ENCODE measurements at places on chromosomes 1 and 21.

- no peak for DNase-seq
These were observed 45.5 kb upstream of the IRF2BP2 start for GRCh38 chr1:234655328-234656069.

GRCh38 chr21:32278103-32278502, 746 bp downstream of the MIS18A start:
- no peak for DNase-seq

DNA sequence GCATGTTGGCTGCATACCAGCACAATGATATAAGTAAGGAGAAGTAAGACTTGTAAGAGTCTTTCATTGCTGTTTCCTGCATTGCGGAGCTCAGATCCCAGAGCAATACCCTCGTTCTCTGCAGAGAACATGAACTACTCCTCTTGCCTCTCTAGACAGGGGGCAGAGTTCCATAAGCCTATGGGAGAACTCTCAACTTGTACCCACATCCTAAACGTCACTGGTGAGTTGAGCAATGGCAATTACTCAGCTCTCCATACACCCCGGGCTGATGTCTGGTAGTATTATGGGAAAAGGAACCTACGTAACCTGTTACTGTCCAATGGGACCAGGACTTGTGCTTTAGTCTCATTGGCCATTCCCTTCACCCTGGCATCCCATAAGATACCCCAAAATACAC, 27.3 kb upstream of the ZNF496 start:
- no peak for DNase-seq

GRCh38 chr1:6185151-6185550, 5.0 kb upstream of the CHD5 start:
- no peak for DNase-seq

DNA sequence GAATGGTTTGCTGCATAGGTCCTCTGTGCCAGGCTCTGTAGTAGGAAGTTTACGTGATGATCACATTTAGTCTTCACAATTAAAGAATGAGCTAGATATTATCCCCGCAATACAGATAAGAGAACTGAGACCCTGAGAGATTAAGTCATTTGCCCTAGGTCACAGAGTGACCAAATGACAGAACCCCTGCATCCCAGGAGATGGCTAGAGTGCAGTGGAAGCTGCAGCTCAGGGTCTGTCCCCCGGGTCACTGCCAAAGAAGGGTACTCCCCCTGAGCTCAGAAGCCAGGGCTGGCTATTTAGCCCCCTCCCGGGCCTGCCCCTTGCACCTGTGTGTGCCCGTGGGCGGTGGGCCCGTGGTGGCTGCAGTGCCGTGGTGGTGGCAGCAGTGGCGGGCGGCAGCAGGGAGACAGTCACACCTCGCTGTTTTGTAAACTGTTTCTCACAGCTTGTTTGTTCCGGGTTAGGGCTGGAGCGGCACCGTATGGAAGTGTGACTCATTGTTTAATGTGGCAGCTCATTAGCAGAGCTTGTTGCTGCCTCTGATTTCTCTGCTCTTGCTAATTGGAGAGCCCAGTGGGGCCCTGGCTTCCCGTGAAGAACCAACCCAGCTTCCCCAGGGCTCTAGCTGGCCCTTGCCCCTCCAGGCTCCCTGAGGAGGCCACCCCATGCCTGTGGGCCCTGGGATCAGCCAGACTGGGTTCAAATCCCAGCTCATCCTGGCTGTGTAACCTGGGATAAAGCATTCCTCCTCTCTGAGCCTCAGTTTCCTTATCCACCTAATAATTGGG, 19.3 kb upstream of the FOXO6 start:
- no peak for DNase-seq

DNA sequence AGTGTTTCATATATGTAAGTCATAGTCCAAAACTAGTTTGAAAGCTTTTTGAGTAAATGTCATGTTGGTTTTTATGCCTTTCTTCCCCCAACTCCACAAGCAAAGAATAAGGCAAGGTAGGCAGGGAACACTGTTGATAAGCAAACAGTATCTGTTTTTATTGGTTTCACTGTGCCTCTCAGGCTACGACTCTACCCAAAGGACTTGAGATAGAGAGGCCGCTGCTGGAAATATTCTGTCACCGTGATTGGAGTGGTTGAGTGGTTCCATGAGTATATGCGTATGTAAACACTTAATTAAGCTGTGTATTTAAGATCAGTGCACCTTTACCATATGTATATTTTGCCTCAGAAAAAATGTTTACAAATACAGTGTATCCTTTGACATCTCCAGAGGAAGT, 138.1 kb upstream of the KIF26B start:
- DNase-seq = no peak

GRCh38 chr1:33358795-33359503, 38.1 kb upstream of the A3GALT2 start:
- DNase-seq = no peak

- no peak for DNase-seq
These were observed 1.2 kb downstream of the S100A3 start for GRCh38 chr1:153547560-153548551.

DNA sequence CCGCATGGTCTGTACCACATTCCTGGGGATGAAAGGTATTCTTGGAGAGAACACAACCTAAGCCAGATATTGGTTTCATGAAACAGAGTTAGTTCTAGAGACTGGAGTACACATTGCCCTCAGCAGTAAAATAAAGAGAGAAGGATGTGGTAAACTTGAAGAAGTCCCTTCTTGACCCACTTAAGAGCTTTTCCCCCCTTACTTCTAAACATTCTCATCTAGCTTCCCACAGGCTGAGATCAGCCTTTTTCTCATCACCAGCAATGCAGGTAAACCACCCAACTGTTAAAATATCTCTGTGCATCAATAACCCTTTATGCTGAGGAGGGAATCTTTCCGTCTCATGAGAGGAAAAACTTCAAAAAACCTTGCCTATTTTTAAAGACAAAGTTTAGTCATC, 62.6 kb downstream of the SUSD4 start:
- no peak for DNase-seq

DNA sequence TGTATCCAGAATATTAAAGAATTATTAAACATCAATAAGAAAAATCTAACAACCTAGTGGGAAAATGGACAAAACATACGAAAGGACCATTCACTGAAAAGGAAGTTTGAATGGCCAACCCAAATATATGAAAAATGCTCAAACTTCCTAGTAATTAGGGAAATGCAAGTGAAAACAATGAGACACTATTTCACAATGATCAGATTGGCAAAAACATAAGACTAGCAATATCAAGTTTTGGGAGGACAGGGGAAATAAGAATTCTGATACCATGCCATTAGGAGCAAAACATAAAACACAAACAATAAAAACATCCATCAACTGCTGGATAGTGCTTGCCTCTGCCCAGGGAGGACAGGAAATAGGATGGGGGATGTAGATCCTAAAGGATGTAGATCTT, 14.3 kb downstream of the XCL2 start:
- DNase-seq = no peak
